ENCODE measurements at places on chromosomes 16 and 17. TPM values are rescaled to one million over a fixed set of nuclear protein-coding genes. Genes with fewer than 3 reads are reported as not detected.

Gene TCF25
- total RNA-seq: 192 TPM

- no peak for DNase-seq
Measured at GRCh38 chr17:58535431-58535830, 21.0 kb upstream of the MTMR4 start.

- DNase-seq: no peak
Measured at GRCh38 chr16:57996406-57997175, 3.9 kb downstream of the ZNF319 start.

Gene CACNG1
- total RNA-seq: not detected

DNA sequence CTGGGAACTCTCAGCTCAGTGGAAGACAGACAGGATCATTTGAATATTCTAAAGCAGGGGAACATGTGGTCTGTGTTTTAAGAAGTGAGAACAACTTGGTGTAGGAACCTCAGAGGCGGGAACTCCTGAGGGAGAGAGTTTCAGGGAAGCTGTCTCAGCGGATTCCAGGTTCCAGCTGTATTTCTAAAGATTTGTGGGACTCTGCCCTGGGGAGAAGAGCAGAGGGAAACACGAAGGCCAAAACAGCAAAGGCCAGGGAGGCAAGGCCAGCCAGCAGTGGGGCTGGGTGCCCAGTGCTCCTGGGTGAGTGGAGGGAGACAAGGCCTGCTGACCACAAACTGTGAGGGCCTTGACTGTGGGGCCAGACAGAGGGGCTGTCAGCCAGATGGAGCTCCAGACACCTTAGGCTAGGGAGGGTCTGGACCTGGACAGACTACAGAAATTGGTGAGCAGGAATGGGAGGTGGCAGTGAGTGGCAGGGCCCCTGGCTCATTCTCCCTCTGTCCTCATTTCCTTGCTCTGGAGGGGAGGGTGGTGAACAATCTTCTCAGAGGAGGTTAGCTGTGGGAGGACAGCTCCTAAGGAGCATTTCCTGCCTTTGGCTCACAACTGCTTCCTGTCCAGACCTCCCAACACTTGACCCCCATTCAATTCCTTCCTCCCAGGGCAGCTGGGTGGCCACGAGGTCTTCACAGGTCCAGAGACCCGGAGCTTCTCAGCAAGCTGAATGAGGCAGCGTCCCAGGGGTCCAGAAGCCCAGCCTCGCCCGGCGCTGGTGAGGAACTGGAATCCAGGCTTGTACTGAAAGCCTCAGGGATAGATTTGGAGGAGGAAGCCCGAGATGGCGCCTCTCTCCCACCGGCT is 21.0 kb upstream of the FZD2 start:
- no peak for DNase-seq

- DNase-seq: no peak
Measured at GRCh38 chr17:16374146-16374938, 6.5 kb upstream of the UBB start.

- DNase-seq: no peak
Measured at GRCh38 chr16:49019831-49020230, 261.8 kb downstream of the CBLN1 start.

DNA sequence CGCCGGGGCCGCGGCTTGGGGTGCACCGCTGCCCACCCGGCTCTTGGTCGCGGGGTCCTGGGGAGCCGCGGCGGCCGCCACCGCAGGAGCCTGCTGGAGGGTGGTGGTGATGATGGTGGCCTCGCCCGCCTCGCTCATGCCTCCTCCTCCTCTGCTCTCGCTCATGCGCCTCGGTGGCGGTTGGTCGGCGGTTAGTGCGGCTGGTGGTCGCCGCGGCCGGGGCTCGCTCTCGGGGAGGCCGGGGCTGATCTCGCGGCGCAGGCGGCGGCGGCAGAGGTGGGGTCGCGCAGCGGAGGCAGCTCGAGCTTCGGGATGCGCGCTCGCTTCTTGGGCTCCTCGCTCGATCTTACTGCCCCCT is 41.6 kb downstream of the AHSP start:
- DNase-seq: no peak

- DNase-seq: no peak
Measured at GRCh38 chr16:14102925-14103720, 32.0 kb downstream of the MRTFB start.

- DNase-seq: no peak
Measured at GRCh38 chr17:72534265-72534664, 413.4 kb downstream of the SOX9 start.

GRCh38 chr16:68257251-68257905 is 6.9 kb upstream of the SLC7A6 start:
- no peak for DNase-seq

GRCh38 chr16:27748868-27749546 is 199.1 kb downstream of the KATNIP start:
- peak; percentile 70 for DNase-seq

Gene RTN4RL1
- not detected for total RNA-seq

Gene CLEC10A
- total RNA-seq: not detected

DNA sequence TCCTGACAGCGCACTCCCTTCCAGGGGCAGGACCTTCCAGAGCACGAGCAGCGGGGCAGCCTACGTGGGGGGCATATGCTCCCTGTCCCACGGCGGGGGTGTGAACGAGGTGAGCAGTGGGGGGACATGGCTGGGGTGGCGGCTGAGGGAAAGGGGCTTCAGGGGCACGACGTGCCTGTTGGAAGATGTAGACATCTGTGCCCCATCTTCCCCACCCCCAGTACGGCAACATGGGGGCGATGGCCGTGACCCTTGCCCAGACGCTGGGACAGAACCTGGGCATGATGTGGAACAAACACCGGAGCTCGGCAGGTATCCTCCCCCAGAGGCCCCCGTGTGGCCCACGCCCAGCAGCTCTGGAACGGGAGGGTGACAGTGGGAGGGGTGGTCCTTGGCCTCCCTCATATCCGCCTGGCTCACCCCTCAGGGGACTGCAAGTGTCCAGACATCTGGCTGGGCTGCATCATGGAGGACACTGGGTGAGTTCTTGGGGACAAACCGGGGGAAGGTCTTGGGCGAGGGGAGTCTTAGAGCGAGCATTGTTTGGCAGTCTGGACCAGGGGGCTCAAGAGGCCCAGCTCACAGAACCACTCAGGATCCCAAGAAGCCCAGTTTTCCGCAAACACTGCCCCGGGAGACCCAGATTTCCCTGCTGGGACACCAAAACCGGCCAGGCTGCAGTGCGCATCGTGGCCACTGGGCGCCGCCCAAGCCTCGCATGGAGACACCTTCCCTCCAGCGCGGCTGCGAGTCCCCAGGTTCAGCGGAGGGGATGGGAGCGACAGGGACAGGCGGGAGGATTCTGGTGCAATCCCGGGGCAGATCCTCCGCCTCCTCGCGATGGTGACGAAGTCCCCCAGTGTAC is 15.7 kb downstream of the ADAM11 start:
- no peak for DNase-seq

- DNase-seq: no peak
Measured at GRCh38 chr16:1014771-1015495, 33.4 kb downstream of the SOX8 start.

Gene CDR2
- total RNA-seq: 36.1 TPM

GRCh38 chr16:58201163-58201562 is 3.3 kb upstream of the CSNK2A2 start:
- no peak for DNase-seq

Gene PSMC3IP
- 23.8 TPM for total RNA-seq

- no peak for DNase-seq
Measured at GRCh38 chr17:56150649-56151048, 2.6 kb upstream of the ANKFN1 start.

Gene DHX58
- total RNA-seq: 4.6 TPM

DNA sequence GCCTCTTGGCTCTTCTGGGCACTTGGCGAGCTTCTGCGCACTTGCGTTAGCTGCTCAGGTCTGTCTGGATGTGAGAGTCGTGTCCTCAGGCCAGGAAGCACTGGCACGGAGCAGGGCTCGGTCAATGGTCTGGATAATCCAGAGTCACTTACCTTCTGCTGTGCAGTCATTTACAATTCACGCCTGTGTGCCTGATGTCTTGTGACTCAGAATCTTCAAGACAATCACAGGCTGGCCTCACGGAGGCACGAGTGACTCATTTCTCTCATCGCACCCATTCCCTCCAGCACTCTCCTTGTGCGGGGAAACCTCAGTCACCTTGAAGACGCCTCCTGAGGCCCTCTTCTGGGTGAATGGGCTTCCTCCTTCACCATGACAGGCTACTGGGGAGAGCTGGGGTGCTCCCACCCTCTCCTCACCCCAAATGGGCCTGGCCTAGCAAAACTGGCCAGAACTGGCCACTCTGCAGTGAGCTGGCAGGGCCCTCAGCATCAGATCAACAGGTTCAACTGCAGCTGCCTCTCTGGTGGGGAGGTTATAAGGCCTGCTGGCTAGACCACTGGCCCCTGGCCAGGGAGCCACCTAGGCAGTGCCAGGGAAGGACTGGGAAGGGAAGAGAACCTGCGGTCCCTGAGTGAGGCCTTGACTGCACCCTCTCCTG is 1.9 kb upstream of the CAPN15 start:
- DNase-seq: peak; percentile 91

DNA sequence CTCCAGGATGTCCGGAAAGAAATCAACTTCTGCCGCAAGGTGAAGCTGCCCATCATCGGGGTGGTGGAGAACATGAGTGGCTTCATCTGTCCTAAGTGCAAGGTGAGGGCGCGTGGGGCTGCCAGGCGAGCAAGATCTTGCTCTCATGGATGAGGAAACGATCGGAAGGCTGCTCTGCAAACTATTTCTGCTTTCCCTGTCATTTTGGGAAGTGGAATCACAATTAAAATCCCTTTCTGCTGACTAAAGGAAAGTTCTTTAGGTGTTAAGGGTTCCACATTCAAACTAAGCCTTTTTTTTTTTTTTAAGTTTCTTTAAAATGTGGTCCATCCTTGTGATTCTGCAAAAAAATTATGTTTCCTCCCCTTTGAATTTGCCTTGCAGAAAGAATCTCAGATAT is 17.7 kb downstream of the NUBP1 start:
- DNase-seq: no peak

Gene CCDC40
- total RNA-seq: 1.3 TPM

Gene ZP2
- not detected for total RNA-seq

GRCh38 chr16:30527635-30528178 is 1.3 kb upstream of the ZNF768 start:
- DNase-seq: no peak

- DNase-seq: no peak
Measured at GRCh38 chr17:57751348-57751971, 6.4 kb upstream of the CCDC182 start.

GRCh38 chr17:49078248-49078647 is 54.3 kb upstream of the B4GALNT2 start:
- no peak for DNase-seq

Gene FOXL1
- total RNA-seq: 11.6 TPM

Gene SPATA32
- total RNA-seq: not detected

GRCh38 chr16:17828012-17828411 is 357.3 kb upstream of the XYLT1 start:
- DNase-seq: no peak

Gene SETD1A
- 5.5 TPM for total RNA-seq

DNA sequence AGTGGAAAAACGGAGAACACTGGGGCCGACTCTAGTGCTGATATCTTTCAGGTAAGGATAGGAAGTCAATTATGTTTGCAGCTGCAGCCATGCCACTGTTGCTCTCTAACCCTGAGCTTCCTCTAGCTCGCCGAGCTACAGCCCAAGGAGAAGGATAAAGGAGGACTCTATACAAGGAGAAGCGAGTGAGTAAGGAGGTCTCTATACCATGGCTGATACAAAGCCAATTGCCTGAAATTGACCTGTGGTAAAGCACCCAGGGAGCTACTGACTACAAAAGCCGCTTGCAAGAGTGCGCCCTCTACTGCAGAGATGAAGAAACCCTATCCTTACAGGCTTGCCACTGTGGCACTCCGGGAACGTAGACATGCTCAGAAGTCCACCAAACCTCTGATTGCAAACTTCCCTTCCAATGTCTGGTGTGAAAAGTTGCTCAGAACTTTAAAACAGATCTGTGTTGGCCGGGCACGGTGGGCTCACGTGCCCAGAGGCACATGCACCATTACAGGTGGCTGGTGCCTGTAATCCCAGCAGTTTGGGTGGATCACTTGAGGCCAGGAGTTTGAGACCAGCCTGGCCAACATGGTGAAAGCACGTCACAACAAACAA is 10.8 kb upstream of the SLC46A1 start:
- DNase-seq: no peak

GRCh38 chr17:64591944-64592343 is 70.2 kb downstream of the SMURF2 start:
- no peak for DNase-seq

GRCh38 chr17:72393553-72393952 is 272.7 kb downstream of the SOX9 start:
- no peak for DNase-seq

Gene CACNG3
- not detected for total RNA-seq

GRCh38 chr16:57548408-57548807 is 6.0 kb downstream of the ADGRG5 start:
- DNase-seq: no peak

Gene CMTM1
- total RNA-seq: 4.3 TPM

DNA sequence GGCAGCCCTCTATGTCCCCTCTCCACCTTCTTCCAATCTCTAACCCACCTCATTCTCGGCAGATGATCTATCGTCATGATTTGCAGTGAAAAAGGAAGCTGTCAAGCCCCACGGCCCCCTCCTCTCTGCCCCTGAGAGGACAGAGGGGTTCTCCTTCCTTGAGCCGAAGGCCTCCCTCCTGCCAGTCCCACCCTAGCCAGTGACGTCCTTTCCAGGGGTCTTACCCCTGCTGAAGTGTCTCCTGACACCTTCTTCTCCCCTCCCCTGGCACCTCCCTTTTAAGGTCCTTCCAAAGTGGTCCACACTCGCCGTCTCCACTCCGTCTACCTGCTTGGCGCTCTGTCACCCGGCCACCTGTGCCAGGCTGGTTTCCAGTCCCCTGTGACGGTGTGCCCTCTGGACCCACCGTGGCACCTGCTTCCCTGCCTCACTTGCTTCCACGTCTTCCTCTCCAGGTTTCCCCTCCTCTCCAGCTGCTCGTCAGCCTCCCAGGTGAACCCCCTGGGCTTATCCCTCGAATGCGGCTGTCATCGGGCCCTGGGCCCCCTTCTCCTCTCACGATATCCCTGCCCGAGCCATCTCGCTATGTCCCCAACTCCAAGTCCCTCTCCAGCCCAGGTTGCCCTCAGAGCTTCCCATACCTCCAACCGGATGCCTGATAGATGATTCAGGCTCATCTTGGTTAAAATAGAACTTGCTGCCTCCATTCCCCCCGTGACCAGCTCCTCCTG is 5.7 kb downstream of the CCDC102A start:
- DNase-seq: no peak

DNA sequence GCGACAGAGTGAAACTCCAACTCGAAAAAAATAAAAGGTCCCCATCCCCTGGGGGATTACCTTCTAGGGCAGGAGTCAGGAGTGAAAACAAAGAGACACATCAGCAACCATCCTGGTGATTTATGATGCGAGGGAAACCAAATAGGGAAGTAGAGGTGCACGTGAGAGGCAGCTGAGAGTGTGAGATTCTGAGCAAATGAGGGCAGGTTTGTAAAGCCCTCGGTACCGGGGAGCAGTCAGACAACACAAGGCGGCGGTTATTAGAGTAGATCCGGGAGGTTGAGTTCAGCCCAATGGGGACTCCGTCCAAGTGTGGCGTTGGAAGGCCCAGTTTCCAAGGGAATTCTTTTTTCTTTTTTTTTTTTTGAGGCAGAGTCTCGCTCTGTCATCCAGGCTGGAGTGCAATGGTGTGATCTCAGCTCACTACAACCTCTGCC is 7.4 kb upstream of the ARMC7 start:
- no peak for DNase-seq

Measured in epithelial cell of proximal tubule (primary cell).